ENCODE measurements at places on chromosomes 2 and 18. TPM values are rescaled to one million over a fixed set of nuclear protein-coding genes. Genes with fewer than 3 reads are reported as not detected.

The CXCR4 gene
- 2.2 TPM for total RNA-seq

The LAMA1 gene
- total RNA-seq = 0.81 TPM

The MARS2 gene
- 7.7 TPM for total RNA-seq

The TTLL4 gene
- 8.1 TPM for total RNA-seq

DNA sequence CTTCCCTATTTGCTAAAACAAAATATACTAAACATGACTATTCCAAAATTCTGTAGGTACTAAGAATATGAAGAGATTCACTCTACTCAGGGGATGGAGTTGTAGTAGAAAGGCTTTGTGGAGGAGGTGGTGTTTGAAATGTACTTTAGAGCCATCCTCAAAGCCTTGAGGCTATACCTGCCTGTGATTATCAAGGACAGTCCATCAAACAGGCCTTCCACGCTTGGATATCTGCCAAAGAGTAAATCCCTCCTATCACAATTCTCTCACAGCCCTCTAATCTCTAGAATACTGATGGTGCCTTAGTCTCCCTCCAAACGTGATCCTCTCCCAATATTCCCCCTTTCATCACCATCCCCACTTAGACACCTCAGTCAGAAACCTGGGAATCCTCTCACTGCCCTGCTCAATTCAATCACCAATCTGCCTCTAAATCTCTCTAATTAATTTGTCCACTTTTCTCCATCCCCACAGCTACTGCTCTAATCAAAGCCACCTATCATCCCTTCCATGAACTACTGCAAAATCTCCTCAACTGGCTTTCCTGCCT is 13.1 kb downstream of the SOS1 start:
- DNase-seq = no peak

GRCh38 chr18:74778191-74778847 is 180.6 kb downstream of the ZNF407 start:
- no peak for DNase-seq

DNA sequence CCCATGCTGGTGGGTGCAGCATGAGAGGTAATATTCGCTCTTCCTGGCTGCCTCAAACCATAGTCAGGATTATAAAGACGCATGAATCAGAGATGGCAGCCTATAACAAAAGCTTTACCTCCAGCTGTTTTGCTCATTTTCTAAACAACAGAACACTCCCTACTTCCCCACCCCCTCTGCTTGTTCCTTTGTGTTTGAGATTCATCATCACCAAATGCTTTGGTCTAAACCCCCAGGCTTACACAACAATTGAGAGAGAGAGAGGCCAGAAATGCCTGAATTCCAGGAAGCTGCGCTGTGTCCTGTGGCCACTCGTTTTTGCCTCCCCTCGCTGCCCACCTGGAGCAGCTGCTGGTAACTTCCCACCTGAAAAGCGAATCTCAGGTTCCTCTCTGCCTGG is 78.8 kb upstream of the CAPN13 start:
- DNase-seq = no peak

GRCh38 chr2:43228756-43229659 is 2.6 kb upstream of the ZFP36L2 start:
- DNase-seq = no peak

- no peak for DNase-seq
Measured at GRCh38 chr2:78646533-78647364, 378.8 kb upstream of the REG3G start.

- no peak for DNase-seq
Measured at GRCh38 chr2:238921681-238922319, 73.9 kb downstream of the TWIST2 start.

DNA sequence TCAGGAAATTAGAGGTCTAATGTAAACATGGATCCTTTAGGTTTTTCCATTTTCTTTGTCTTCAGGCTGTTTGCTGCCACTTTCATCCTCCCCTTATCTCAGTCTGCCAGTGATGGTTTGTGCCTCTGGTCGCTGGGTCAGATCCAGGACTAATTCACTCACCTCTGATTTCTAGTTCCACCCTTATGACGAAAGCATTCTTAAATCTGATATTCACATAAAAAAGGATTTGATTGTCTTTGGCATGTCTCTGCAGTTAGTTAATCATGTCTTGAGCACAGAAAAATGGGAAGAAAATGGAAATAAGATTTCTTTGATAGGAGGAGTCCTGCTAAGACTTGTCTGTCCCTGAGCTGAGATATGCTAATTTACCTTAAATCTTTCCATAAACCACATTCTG is 4.6 kb downstream of the IL1RL1 start:
- DNase-seq = no peak

- DNase-seq = no peak
Measured at GRCh38 chr2:199770716-199771115, 80.3 kb downstream of the FTCDNL1 start.

DNA sequence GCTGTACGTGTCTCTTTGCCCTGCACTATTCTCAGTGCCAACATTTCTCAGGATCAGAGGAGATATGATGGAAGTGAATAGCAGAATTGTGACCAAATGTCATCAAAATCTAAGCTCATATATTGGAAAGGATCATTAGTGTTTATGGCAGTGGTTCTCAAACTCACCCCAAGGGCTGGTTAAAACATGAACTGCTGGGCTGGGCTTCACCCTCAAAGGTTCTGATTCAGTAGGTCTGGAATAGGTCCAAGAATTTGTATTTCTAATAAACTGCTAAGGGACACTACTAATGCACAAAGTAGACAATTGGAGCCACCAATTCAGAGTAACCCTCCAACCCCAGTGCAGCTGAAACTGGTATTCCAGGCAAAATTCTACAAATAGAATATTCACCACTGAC is 317.9 kb upstream of the UBE2E3 start:
- DNase-seq = no peak

DNA sequence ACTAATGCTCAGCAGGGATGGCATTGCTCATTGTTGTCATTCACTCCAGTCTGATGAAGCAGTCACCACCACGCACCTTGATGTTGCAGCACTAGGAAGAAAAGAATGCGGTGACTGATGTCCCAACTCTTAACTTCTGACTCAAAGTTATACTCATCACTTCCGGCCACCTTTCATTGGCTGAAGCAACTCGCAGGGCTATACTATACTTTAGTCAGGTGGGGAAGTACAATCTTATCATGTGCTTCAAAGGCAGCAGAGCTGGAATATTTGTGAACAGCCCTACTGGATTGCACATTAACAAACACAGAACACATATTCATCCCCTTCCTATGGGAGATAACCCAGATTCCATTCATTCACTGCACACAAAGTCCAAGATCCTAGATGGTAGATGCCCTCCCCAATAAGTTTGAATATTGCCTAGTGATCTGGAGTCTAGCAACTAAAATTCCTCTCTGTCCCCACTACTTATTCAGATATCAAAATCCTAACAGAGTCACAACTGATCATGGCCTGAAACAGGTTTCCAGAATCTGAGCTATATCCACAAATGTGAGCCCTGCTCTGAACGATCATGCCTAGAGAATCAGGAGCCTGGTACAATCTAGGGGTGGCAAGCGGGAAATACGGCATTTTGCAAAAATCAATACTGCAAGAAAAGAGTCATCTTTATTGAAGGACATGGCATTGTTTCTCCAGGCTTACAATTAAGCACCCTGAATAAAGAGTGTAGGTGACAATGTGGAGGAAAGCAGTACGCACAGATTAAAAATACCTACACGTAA is 3.4 kb upstream of the SPATS2L start:
- no peak for DNase-seq

DNA sequence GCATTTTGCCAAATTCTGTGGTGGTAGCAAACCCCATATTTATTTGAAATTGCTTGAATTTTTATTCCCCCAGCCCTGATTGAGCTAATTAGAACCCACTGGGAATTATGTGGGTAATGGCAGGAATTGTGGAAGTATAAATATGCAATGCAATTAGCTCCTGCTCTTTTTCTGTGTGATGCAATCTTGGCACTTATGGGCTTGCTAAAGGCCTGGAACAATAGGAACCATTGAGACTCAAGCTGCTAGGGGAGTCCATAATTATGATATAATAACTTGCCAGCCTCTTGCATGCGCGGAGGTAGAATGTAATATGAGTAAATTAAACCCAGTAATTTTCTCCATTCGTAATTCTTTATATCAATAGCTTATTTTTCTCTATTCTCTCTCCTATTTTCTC is 267.6 kb upstream of the THSD7B start:
- no peak for DNase-seq

DNA sequence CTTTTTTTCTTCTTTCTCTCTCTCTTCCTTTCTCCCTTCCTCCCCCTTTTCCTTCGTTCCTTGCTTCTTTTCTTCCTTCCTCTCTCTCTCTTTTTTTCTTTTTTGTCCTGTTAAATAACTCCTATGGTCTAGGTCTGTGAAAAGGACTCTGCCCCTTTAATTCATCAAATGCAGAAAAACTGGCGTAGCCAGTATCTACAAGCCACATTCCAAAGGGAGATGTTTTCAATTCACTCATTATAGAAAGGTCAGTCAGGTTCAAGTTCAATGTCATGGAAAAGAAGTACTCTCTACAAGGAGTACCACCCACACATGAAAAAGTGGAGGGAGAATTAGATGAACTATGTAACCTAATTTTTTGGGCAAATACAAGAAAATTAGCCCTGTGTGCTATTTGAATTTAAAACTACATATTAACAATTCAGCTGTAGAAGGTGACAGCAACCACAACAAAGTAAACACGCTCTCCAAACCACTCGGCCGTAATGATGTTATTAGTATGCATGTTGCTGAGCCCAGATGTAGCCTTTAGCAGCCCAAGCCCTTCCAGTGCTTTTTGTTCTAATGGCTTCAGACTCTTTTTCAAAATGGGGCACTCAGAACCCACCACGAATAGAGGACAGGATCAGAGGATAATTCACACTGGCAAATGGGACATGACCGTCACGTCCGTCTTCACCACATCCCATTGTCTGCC is 735.4 kb upstream of the FANCL start:
- no peak for DNase-seq

DNA sequence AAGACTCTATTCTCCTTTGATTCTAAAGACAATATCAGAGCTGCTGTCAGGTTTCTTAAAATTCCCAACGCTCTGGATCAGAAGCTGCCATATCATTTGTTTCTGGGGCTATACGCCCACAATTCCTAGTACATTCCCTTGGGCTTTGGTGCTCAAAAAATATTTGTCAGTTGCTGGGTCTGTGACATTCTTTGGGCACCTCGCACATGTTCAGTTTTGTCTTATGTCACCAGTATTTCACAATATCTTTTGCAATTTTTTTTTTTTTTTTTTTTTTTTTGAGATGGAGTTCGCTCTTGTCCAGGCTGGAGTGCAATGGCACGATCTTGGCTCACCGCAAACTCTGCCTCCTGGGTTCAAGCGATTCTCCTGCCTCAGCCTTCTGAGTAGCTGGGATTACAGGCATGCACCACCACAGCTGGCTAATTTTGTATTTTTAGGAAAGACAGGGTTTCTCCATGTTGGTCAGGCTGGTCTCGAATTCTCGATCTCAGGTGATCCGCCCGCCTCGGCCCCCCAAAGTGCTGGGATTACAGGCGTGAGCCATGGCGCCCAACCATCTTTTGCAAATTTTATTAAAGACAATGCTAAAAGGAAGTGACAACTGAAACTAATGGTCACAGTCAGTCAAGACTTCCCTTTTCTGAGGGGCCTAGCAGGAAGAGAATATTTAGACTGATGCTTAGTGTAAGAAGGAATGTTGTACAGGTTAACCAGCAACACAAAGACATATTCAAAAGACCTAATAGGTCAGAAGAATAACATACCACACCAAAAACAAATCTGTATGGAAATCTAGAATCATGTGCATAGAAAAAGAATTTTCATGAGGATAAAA is 6.8 kb downstream of the ZNF397 start:
- DNase-seq = no peak

GRCh38 chr2:196502386-196502785 is 137.1 kb upstream of the CCDC150 start:
- no peak for DNase-seq

DNA sequence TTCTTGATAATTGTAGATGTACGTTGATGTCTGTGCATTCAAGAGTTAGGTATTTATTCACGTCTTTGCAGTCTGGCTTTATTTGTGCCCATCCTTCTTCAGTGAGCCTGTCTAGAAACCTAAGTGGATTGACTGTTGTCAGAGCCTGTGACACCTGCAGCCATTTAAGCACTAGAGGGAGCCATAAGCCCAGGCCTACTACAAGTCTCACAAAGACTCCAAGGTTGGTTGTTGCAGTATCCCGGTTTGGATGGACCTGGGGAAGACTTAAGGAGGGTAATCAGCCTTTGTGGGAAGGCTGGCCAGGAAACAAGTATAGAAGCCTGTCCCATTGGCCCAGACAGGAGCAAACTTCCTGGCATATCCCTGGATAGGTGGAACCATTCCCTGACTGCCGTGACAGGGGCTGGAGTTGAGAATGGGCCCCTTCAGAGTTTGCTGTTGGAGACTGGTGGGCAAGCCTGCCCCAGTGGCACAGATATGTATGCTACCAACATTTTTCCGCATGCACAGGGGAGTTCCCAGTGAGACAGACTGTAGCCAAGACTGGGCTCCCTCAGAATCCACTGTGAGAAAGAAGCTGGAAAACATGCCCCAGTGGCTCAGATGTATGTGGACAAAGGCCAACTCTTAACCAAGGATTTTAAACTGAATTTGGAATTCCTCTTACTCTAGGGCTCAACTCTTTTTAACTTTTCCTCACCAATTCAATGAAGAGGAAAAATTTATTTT is 9.3 kb upstream of the LRRC30 start:
- no peak for DNase-seq

GRCh38 chr2:75071766-75072165 is 113.3 kb downstream of the POLE4 start:
- no peak for DNase-seq

GRCh38 chr2:161976295-161976694 is 97.7 kb downstream of the DPP4 start:
- no peak for DNase-seq

DNA sequence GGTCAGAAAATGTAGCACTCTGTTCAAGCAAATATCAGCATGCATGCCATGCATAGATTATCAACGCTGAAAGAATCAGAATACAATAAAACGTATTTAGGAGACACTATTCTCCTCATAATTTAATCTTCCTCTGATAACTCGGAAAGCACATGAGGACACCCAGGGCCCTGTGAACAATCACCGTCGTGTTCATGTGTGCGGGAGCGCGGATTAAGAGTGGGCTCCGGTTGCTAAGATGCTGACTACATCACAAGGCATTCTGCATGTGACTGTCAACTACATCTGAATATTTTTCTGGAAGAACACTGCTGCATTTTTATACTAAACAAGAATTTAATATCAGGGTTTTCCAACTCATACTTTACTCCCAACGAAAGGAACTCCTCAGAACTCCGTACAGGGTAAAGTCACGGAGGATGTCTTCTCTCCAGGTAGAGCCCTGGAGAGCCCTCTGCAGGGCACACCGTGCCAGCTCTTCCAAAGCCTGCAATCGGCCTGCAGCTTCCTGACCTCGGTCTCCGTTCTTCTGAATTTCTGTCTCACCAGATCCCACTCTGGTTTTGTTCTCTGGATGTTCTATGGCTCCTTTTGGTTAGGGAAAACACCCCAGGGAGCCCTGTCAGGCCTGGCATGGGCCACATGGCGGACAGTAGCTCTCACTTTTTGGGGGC is 59.6 kb downstream of the ZNF516 start:
- no peak for DNase-seq

GRCh38 chr2:144010096-144010836 is 509.7 kb downstream of the ZEB2 start:
- no peak for DNase-seq
